ENCODE measurements at places on chromosomes 12 and 14.

GRCh38 chr14:91945751-91946621, 1.5 kb downstream of the FBLN5 start:
- no peak for DNase-seq

- DNase-seq, result peak; percentile 75
Observed at GRCh38 chr12:104219908-104220404, 4.4 kb downstream of the TXNRD1 start.

DNA sequence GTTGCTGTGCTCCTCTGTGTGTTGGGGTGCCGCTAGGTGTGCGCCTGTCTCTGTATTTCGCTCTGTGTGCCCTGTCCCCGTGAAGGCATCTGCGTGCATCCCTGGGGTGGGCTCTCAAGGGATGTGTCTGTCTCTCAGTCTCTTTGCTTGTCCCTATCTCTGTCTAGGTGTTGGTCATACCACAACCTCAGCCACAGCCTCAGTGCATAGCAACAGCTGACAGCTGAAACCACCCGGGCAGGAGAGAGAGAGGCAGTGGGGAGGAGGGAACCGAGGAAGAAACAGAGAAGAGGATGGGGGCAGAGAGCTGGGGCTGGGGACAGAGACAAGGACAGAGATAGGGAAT, 953 bp upstream of the NXPH4 start:
- DNase-seq, result no peak

- no peak for DNase-seq
Observed at GRCh38 chr12:48811437-48812090, 6.7 kb upstream of the CACNB3 start.

- DNase-seq, result peak; percentile 81
Observed at GRCh38 chr14:73633116-73634010, 11.4 kb upstream of the DNAL1 start.

- DNase-seq, result no peak
Observed at GRCh38 chr12:49022558-49023178, 4.1 kb upstream of the PRKAG1 start.

- no peak for DNase-seq
Observed at GRCh38 chr12:123478762-123479161, 20.8 kb downstream of the SNRNP35 start.

GRCh38 chr12:110874781-110875180, 28.0 kb downstream of the CCDC63 start:
- DNase-seq, result no peak

GRCh38 chr12:94618995-94619695, 31.2 kb downstream of the TMCC3 start:
- peak; percentile 44 for DNase-seq

GRCh38 chr14:33670235-33670634, 280.6 kb downstream of the EGLN3 start:
- no peak for DNase-seq

DNA sequence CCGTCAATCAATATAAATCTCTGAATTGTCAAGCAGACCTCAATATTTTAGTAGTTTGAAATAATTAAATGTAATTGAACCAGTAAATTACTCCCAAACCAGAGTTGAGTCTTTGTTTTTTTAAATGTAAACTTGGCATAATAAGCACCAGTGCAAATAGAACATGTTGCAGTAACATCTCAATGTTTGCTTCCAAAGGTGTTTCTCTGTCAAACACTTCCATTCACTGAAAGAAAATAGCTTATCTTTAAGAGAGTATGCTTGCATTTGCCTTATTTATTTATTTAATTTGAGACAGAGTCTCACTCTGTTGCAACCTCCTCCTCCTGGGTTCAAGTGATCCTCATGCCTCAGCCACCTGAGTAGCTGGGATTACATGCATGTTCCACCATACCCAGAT, 39.9 kb upstream of the EGLN3 start:
- no peak for DNase-seq

DNA sequence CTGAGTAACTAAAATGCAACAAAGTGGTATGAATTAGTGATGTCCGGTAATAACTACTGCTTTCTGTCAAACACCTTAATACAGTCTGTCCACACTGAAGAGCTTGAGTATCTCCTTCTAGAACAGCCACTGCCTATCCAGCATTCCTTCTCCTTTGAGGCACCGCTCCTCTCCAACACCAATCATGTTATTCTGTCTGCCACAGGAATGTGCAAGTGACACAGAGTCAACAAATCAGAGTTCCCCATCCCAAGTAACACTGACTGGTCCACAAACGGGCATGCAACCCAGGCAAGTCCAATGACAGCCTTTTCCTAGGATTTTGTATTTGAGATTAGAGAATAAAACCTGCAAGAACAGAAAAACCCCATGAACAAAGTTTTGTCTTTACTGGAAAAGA, 3.8 kb downstream of the GXYLT1 start:
- DNase-seq, result peak; percentile 43

DNA sequence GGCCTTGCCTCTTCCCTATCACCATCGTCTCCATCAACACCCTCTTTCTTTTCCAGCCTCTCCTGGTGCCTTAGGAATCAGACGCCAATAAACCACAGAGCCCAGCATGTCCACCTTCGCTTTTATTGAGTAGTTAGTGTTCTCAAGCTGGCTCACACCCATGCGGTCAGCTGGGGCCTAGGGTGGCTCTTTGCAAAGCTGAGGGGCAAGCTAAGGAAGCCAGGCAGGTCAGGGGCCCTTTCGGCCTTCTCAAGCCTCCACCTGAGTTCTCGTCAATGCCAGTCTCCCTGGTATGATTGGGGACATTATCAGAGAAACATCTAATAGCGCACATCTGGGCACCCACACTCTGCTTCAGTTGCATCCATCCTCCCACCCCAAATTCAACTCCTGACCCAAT, 737 bp upstream of the TEX52 start:
- DNase-seq, result no peak

- no peak for DNase-seq
Observed at GRCh38 chr12:55636116-55636655, 506 bp upstream of the OR10P1 start.

DNA sequence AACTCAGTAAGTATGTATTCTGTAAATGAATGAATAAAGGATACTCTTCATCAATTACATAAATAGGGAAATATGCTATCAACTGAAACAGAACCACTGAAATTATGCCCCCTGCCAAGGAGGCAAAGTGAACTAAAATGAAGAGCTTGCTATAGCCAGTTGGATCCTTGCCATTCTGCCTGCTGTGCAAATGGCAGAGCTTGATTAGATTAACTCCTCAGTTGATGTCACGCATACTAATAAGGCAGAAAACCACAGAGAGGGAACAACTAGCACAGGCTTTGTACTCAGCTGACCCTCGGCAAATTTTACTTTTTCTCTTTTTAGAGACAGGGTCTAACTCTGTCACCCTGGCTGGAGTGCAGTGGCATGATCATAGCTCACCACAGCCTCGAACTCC, 36.7 kb upstream of the FERMT2 start:
- no peak for DNase-seq

DNA sequence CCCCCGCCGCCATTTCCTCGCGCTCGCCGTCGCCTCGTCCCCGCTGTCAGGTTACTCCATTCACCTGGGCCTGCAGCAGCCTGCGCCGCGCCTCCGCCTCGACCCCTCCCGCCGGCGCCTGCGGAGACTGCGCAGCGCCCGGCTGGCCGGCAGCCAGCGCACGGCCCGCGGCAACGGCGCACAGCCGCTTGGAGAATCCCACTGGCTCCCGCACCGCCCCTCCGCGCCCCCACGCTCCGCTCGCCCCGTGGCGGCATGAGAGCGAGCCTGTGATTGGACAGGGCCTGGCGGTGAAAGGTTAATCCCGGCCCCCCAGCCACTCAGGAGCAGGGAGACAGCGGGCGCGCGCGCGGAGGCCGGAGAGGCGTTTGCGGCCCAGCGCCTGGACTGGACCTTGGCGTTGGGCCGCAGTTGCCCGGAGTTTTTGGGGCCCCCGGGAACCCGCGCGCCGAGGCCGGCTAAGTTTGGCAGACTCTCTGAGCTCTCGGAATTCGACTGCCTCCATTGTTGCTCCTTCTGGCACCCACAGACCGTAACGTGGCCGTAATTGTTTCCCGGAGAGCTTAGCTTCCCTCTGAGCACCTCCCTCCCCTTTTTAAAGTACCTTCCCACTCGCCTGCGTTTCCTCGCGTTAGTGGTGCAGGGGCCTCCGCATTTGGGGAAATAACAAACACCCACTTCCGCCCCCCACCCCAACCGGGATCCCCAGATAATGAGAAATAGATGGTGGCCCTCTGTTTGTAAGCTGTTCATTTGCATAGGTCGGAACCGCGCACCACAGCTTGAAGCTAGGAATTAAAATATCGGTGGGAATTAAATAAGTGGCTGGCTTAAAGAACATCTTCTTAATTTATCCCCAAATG, at the start of gene DICER1:
Gene DICER1, minus strand, starts transcription at position 203 of the 863 bp plus-strand sequence. CDS start 24,071 bp downstream, outside the sequence.
- peak; percentile 98 for DNase-seq

DNA sequence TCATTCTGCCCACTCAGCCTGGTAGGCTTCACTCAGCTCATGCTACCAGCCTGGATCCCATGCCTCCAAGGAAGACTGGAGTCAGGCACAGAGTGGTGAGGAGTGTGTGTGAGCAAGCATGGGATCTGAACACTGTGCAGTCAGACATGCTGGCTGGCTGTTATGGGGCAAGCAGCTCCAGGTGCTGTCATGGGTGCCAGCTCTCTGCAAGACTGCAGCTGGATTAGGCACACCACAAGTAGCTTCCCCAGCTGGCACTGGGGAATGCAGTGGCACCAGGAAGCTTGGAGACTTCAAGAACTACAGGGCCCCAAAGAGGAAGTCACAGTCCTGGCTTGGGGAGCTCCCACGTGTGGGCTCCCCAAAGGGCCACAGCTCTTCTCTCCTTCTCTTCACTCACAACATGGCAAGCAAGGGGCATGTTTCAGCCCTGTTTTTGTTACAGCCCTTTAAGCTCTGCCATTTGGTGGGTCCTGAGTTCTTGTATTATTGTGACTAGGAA, 202.5 kb downstream of the VRK1 start:
- DNase-seq, result no peak

DNA sequence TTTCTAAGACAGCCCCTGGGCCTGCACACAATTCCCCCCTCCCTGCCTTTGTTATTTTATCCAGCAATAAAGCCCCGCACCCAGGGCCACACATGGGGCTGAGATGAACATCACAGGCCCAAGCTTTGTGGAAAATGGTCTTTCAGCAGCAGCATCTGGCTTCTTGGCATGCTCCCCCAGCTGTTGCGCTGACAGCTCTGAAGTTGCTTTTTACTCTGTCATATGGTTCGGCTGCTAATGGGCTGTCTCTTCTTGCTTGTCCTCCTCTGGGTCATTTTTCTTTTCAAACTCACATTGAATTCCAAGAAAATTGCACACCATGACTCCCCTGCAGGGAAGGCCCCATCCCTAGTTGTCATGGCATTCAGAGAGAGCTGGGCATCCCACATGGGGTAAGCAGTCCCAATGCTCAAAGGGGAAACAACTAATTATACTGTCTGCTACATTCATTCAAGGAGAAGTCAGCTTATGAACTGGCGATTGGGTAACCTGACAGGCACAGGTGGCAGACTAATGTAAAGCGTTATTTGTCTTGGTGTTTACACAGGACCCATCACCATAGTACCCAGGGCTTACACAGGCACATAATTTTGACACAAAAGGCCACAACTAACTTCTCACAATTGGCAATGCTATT, 74.0 kb upstream of the CDKN3 start:
- no peak for DNase-seq

DNA sequence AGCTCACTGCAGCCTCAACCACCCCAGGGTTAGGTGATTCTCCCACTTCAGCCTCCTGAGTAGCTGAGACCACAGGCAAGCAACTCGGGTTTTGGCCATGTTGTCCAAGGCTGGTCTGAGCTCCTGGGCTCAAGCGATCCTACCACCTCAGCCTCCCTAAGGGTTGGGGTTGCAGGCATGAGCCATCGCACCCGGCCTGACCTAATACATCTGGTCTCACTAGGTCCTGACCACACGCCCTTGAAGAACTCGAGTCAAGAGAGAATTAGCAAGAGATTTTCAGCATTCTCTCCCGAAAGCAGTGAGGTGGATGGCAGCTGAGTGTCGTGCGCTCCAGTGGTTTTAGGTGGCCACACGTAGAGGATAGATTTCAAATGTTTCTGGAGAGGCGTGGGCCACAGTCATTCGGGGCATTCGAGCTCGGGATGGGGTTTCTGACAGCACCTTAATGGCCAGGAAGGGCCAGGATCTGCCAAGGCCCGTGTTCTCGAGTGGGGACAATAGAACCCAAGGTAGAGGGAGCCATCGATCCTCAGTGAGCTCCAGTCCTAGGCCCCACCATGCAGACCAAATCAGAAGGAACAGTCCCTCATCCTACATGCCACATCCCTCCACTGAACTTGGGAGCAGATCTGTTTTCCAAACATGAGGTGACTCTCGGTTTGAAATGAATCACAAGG, 193.1 kb downstream of the ALG10 start:
- no peak for DNase-seq

- DNase-seq, result no peak
Observed at GRCh38 chr14:93675651-93676050, 112.6 kb downstream of the PRIMA1 start.

- no peak for DNase-seq
Observed at GRCh38 chr12:93245543-93245942, 132.2 kb upstream of the NUDT4 start.

DNA sequence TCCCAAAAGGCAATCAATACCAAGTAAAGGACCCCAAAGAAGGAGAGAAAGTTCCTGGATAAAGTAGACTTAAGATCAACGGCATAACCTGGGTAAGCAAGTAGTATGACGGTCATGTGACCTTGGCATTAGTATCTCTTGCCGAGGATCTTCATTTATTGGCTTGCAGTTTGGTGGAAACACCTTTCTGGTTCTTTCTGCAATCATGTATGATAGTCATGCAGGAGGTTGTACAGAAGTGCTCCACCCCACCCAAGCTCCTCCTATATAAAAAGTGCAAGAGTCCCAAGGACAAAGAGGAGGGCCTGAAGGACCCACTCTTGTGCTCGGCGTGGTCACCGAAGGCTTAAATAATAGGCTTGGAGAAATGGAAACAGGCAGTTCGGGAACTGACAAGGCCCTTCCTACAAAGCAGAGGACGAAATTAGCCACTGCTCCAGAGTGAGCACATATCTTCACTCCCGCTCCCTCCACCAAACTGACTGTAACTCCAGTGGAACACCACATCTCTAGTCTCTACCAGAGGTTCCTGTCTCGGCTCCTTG, 750 bp downstream of the CS start:
- DNase-seq, result peak; percentile 32

Measured in hepatocyte (in vitro differentiated cells).